SK-N-SH (cell line): ENCODE measurements at places on chromosomes 7 and 10.

GRCh38 chr10:59934701-59935100 lies 28.3 kb upstream of the CCDC6 start:
- DNase-seq, result no peak

- no peak for DNase-seq
These were observed 219.6 kb downstream of the CACNB2 start for GRCh38 chr10:18359812-18360211.

DNA sequence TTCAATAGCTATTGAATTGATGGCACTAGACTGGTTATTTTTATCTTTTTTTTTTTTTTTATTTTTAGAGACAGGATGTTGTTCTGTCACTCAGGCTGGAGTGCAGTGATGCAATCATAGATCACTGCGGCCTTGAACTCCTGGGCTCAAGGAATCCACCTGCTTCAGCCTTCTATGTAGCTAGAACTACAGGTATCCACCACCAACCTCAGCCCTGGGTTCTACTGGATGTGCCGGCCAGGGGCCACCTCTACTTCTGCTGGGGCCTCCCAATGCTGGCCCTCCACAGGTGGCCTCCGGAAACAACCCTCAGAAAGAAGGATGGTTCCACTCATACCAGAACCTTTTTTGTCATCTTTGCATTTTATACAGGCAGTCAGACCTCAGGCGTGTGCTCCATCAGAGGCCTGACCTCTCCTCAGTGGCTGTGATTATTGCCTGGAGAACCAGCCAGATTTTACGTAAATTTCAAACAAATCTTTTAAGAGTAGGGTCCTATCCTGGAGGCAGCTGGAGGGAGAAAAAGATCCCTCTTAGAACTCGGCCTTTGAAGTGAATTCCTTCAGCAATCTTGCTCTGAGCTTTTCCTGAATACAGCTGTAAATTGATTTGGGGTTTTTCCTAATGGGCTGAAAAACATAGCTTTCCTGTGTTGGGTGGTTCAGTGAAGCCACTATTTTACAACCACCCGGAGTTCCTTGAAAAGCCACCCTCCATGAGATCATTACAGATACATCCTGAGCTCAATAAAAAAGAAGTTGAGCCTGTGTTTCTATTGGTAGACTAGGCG lies 110.0 kb downstream of the SPAG6 start:
- DNase-seq, result no peak

GRCh38 chr7:88317422-88317821 lies 10.7 kb upstream of the STEAP4 start:
- no peak for DNase-seq

DNA sequence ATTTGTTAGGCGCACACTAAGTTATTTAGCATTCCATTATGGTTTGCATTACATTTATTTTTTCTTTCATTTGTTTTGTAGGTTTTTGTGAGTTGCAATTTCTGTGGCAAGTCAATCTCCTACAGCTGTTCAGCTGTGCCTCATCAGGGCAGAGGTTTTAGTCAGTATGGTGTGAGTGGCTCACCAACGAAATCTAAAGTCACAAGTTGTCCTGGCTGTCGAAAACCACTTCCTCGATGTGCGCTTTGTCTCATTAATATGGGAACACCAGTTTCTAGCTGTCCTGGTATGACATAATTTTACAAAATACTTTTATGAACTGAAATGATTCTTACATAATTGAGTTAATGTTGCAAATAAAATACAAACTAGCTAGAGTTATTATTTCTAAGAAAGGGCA lies 29.5 kb downstream of the MIOS start:
- DNase-seq, result no peak
